ENCODE measurements at places on chromosomes 13 and 19.

- no peak for DNase-seq
These were observed 46.3 kb downstream of the ZNF724 start for GRCh38 chr19:23203841-23204344.

DNA sequence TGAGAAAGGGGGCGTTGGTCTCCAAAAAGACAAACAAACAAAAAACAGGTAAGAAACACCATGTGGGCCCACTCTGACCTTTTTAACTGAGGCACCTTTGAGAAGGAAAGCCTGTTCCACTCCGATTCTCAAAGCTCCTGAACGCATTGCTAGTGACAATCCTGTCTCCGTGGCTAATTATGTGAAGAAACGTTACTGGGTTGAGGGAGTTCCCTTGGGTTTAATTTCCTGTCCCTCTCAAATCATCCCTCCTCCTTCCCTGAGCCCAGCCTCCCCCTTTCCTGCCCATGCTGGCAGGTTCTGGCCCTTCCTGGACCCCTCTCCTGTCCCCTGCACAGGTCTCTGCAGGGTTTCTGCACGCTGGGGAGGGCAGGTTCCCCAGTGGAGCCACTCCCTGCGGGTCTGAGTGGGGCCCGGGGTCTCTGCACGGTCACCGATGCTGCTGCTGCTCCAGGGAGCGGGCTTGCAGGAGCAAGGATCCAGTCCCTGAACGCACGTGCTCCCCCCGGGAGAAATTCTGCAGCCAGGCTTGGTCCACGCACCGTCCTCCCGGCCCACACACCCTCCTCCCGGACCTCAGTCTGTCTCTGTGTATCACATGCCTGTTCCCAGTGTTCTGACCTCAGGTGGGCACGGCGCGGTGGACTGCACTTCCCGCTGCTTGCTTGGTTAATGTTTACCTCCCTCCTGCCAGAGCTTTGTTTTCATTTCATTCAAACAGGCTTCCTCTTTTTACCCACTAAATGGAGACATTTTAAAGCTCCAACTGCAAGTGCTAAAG is 76.4 kb upstream of the MCF2L start:
- DNase-seq, result no peak

GRCh38 chr13:41609828-41610227 is 152.5 kb downstream of the RGCC start:
- no peak for DNase-seq

- DNase-seq, result no peak
These were observed 3.8 kb downstream of the APLP1 start for GRCh38 chr19:35872180-35872579.
